ENCODE measurements at places on chromosomes 12 and 14.

DNA sequence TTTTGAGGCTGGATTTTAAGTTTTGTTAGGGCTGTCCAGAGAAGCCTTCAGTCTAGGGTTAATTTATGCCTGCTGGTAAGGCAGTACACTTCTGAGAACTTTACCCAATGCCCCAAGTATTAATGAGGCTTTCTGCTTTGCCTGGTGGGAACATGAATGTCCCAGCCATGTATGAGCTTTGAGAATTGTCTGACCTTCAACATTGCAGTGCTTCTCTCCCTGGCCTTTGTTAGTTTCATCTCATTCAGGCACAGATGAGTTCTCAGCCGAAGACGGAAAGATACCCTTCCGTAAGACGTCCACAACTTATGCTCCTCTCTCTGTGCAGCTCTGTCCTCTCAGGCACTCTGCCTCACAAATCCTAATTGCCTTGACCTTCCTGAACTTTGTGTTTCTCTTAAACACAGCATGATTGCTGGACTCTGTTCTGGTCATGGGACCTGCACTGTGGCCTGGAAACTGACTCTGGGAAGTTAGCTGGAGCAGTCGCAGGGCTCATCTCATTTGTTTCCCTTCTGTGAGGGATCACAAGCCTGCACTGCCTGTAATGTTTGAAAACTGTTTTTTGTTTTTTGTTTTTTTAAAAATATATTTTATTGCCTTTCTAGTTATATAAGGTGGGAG is 15.7 kb downstream of the CHPT1 start:
- no peak for DNase-seq

- no peak for DNase-seq
These were observed 6.6 kb downstream of the C14orf180 start for GRCh38 chr14:104585966-104586697.

DNA sequence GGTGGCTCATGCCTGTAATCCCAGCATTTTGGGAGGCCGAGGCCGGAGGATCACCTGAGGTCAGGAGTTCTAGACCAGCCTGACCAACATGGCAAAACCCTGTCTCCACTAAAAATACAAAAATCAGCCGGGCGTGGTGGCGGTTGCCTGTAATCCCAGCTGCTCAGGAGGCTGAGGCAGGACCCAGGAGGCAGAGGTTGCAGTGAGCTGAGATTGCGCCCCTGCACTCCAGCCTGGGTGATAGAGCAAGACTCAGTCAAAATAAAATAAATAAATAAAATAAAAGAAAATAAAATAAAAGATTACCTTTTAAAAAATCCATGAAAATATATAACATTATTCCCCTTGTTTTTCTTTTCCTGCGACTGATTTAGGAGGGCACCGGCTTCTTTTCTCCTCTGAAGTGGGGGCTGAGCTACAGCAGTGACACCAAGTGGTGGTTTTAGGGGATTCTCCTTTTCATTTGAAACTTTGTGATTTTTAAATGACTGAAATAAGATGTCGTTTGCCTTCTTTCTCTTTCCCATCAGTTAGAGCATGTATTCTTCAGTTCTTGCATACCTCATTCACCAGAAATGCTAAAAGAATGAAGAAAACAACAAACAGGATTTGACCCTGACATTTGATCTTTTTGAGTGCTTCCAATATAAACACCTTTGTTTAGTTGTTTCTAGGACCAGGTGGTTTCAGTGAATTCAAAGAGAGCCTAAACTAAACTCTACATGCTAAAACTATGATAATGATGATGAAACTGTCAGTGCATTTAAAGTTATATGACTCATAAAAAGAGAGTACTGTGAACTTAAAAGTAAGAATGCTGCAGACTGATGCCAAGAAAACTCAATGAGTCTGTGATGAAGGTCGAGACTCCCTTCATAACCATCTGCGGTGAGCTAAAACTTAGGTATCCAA is 22.6 kb upstream of the PKP2 start:
- no peak for DNase-seq

DNA sequence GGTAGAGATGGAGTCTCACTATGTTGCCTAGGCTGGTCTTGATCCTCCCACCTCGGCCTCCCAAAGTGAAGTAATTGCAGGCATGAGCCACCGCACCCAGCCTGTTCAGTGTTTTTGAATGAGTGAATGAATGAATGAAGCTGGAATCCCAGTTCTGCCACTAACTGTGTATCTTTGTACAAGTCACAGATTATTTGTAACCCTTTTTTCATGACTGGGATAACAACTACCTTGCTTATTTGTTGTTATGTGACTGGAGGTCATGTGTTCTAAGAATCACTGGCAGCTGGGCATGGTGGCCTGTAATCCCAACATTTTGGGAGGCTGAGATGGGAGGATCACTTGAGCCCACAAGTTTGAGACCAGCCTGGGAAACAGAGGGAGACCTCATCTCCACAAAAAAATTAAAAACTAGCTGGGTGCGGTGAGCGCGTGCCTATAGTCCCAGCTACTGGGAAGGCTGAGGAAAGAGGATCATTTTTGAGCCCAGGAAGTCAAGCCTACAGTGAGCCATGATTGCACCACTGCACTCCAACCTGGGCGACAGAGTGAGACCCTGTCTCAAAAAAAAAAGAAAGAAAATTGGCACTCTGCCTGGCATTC is 13.3 kb upstream of the NUMB start:
- no peak for DNase-seq

GRCh38 chr12:57143454-57143853 is 4.0 kb downstream of the LRP1-AS start:
- no peak for DNase-seq

DNA sequence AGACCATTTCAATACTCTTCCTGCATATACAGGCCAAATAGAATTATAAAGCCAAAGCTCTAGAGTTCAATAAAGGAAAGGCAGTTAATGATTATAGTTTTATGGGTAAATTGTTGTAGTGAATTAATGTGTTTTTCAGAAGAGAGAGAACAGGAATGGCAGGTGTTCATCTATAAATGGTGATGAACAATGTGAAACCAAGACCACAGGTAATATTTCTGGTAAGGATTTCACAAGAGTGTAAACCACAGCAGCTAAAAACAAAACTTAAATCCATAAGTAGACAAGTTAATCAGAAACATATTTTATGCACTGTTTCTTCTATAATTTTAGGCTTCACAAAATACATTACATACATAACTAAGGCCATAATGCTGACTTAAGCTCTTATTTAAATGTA is 204.4 kb downstream of the SYT1 start:
- no peak for DNase-seq

GRCh38 chr14:99534863-99535262 is 53.7 kb downstream of the CCNK start:
- DNase-seq = no peak

DNA sequence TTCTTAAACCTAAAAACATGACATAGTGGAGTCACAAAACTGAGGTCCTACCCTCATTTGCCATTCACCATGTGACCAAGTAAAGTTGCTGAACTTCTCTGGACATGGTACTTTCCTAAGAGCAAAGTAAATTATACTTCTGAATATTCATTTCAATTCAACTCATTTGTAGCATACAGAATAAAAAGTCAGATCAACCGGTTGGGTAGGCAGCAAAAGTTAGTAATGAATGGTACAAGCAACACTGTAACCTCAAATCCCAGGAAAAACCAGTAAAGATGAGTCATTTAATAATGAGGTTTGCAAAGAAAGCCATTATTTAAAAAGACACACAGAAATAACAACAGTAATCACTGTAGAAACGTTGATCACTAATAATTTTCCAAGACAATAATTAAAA is 8.7 kb downstream of the POLE2 start:
- DNase-seq = no peak

GRCh38 chr14:100221533-100222223 is 17.3 kb upstream of the YY1 start:
- DNase-seq = peak; percentile 64

GRCh38 chr12:46508651-46509050 is 136.1 kb upstream of the SLC38A2 start:
- DNase-seq = no peak

DNA sequence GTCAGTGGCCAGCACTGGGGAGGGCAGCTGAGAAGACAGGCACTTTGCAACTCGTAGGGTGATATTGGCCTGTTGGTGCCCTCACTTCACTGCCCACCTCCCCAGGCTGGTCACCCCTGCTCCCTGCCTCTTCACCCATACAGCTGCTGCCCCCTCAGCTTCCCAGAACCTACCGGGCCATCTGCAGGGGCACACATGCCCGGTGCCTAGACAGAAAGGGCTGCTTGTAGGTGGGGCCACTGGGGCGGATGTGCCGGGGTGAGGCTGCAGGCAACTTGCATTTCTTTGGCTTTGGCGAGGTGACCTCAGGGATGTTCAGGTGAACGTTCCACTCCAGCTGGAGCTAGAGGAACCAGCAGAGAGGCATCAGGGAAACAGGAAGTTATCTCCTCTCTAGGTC is 17.2 kb downstream of the FAM186B start:
- DNase-seq = no peak

DNA sequence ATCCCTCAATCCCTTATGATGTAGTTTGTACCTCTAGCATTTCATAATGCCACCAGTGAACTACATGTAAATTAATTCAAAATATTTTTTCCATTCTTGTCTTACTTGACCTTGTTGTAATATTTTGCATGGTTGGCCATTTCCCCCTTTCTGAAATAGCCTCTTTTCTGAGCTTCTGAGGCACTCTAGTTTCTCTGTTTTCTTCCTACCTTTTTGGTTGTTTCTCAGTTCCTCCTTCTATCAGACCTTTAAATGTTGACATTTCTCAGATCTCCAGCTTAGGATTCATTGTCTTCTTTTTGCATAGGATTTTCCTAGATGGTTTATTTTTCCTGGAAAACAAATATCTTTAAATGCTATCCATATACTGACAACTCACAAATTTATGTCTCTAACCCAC is 9.8 kb upstream of the RMST start:
- DNase-seq = no peak

DNA sequence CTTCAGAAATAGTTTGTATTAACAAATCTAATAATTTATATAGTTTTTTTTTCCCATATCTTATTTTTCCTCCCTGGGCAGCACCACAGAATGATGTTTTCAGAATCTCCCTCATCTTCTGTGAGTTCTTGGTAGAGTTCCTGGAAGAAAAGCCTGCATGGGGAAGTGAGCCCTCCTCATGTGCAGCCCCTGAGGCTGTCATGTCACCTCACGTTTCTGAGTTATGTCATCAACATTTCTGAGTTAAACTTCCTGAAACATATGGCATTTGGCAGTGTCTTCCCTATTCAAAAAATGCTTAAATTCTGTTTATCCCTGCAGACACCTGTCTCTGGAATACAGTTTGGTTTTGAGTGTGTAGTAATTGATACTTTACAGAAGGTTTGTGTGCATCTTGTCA is 979.0 kb downstream of the TMEM121 start:
- DNase-seq = no peak

DNA sequence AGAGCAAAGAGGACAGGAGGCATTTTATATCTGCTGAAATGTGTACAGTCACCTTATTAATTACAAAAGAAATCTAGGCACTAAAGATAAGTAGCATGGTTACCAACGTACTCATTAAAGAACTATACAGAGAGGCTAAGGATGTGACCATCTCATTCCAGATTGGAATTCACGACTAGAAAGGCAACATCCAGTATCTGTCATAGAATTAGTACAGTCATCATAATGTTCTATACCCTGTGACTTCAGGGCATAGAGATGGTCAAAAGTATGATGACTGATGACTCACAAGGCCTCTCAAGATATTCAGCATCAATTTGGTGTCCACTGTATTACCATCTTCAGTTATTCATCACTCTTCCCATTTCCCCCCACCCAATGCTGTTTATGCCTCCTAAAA is 144.0 kb upstream of the PLEKHG7 start:
- no peak for DNase-seq

GRCh38 chr14:32366256-32366879 is 37.3 kb downstream of the AKAP6 start:
- no peak for DNase-seq

GRCh38 chr12:110853836-110854235 is 7.0 kb downstream of the CCDC63 start:
- no peak for DNase-seq

- no peak for DNase-seq
These were observed 41.5 kb upstream of the FERMT2 start for GRCh38 chr14:52992236-52992870.

DNA sequence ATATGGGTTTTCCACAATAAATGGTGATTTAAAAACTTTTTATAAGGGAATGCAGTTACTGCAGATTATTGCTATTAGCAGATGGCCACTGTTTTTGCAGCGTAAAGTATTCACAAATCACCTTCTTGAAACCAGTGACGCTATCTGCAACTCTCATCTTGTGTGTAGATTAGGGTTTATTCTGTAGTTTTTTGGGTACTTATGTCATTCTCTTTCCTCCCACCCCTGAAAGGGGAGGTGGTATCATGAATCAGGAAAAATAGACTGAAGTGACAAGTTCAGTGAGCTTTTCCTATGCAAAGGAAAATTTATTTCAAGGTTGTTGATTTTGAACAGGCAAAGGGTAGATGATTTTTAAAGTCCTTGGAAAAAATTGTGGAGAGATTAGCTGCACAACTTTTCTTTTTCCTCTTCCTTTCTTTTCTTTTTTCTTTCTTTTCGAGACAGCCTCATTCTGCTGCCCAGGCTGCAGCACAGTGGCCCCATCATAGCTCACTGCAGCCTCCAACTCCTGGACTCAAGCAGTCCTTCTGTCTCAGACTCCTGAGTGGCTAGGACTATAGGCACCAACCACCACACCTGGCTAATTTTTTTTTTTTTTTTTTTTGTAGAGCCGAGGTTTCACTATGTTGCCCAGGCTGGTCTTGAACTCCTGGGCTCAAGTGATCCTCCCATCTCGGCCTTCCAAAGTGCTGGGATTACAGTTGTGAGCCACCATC is 1.6 kb downstream of the FRS2 start:
- no peak for DNase-seq

DNA sequence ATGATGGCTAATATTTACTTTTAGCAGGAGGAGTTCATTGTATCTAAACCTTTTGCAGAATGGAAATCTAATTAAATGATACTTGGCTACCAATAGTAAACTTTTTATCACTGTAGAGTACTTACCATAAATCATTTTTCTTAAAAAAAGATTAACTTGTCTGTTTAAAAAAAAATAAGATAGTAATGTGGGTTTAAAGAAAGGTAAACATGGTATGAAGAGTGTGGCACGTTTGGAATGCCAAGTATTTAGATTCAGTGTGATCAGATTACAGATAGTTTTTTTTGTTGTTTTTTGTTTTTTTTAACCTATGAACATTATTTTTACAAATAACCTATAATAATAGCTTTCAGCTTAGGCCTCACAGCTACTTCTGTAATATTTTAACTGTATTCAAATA is 25.8 kb downstream of the KTN1 start:
- no peak for DNase-seq

DNA sequence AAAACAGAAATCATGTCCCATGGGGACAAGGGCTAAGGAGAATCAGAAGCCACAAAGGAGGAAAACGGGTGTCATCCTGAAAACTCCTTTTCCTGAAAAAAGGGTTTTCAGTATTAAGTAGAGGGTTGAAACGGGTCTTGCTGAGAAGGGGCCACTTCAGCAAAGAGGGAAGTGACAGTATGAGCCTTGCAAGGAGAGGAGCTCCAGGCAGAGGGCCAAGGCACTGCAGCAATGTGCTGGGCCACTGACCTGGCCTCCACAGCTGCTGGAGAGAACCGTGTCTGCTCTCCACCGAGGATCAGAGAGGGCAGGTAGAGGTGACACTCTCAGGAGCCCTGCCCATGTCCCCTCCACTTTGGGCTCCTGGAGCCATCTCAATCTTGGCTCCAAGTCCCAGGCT is 103.3 kb downstream of the NCOR2 start:
- no peak for DNase-seq
